Stimulated activated CD4-positive, alpha-beta T cell treated with anti-CD3 and anti-CD28 coated beads, Interleukin-15, amount 100 ng/mL, for 24 hours (primary cell): ENCODE measurements at places on chromosomes 1 and 21.
A peak's percentile ranks its signal among the peaks of the same experiment; 100 is the strongest.

DNA sequence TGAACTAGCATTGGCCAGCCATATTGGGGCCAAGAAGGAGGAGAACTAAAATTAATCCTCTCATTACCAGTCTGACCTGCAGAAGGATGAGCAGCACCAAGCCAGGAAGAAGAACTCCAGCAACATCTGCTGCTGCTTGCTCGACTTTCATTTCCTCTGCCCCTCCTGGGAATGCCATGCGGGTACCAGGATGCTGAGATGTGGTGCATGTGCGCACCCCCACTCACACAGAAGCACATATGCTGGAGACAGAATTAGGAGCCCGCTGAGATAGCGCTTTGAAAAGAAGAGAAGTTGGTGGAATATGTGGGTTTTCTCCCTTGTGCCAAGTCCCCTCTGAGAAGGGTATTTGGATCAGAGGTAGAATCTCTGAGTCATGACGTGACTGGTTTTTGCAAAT, 70.4 kb downstream of the PLXNA2 start:
- DNase-seq: no peak

DNA sequence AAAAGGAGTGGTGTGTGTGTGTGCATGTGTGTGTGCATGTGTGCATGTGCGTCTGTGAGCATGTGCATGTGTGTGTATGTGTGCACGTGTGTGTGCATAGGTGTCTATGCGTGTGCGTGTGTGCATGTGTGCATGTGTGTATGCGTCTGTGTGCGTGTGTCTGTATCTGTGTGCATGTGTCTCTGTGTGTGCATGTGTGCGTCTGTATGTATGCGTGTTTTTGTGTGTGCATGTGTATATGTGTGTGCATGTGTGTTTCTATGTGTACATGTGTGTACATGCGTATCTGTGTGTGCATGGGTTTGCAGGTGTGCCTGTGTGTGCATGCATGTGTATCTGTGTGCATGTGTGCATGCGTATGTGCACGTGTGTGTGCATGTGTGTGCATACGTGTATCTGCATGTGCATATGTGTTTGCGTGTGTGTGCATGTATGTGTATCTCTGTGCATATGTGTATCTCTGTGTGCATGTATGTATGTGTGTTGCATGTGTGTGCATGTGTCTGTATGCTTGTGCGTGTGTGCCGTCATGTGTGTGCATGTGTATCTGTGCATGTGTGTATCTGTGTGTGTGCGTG, 77.9 kb downstream of the TCP10L start:
- DNase-seq: no peak

GRCh38 chr1:53400761-53401674, 58.2 kb upstream of the DMRTB1 start:
- no peak for DNase-seq

GRCh38 chr1:34520111-34520510, 234.7 kb upstream of the GJB5 start:
- no peak for DNase-seq

DNA sequence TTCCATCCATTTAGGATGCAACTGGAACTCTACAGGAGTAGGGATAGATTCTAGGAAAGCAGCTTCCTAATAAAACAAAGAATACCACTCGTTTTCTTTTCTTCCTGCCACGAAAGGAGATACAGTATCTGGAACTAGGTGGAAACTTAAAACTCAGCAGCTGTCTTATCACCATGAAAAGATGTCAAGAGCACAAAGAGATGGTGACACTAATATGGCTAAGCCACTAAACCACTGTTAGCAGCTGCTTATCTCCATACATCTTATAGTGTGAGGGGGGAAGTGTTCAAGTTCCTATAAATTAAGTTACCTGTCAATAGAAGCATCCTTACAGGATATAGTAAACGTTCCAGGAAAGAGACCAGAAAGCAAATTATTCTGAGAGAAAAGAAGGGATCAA, 162.5 kb downstream of the TYW3 start:
- no peak for DNase-seq

GRCh38 chr1:204110894-204111633, 38.1 kb downstream of the SOX13 start:
- no peak for DNase-seq

DNA sequence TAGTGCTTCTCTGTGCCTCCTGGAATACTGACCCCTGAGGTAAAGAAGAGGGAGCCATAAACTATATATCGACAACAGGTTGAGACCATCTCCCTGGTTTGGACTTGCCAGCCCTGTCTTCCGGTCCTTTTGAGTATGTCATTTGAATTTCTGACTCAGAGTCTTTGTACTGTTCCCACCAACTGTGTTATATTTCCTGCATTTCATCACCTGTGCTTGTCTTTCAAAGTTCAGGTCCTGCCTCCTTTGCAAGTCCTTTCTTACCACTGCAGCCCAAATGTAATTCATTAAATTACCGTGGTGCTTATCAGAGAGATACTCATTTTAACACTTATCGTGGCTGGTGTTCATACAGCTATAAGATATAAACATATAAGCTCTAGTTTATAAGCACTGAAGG, 10.7 kb downstream of the AK5 start:
- DNase-seq: no peak

DNA sequence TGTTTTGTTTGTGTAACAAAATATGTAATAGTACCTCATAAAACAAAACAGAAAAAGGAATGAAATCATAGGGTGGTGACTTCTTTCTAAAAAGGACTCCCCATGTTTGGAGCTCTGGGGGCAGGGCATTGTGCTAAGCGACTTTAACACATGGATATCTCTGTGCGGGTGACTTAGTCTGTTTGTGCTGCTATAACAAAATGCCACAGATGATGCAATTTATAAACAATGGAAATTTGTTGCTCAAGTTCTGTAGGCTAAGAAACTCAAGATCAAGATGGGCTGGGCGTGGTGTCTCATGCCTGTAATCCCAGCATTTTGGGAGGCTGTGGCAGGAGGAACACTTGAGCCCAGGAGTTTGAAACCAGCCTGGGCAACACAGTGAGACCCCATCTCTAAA, 85.4 kb upstream of the SIM2 start:
- DNase-seq: no peak

DNA sequence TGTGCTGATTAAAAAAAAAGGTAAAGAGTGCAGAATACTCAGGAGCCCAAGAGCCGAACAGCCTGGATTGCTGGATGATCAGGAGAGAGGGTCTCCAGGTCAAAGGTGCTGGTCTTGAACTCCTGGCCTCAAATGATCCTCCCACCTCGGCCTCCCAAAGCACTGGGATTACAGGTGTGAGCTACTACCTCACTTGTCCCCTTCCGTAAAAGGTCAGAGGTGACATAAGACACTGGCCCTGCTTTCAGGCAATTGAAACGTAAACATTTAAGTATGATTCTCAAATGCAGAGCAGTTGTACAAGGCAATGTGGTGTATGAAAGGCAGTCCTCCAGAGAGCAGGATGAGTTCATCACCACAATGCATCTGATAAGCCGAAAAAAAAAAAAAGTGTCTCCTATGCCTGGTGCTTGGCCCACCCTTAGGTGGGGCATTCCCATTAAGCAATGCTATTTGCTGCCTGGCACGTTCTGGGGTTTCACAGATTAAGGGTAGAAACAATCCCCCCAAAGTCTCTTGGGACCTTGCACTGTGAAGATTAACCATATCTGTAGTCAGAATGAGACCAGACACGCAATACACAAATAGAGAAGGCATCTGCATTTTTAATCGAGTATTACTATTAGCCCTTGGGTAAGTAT, 47.7 kb downstream of the PARP1 start:
- DNase-seq: no peak

- no peak for DNase-seq
Measured at GRCh38 chr1:236401698-236402097, 7.6 kb downstream of the EDARADD start.

DNA sequence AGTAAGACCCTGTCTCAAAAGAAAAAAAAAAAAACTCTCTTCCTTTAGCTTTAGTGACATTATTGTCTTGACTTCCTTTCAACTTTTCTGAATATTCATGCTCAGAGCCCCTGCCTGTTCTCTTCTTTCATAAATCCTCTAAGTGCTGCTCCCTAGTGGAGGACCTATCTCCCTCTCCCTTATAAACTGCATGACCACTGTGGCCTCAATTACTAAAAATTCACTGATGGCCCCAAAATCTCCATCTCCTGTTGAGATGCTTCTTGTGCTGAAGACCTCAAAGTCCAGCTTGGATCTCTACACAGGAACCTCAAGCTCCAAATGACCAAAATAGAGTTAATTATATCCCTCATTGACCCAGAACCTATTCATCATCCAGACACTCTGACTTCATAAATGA, 7.8 kb downstream of the ITLN1 start:
- DNase-seq: no peak

DNA sequence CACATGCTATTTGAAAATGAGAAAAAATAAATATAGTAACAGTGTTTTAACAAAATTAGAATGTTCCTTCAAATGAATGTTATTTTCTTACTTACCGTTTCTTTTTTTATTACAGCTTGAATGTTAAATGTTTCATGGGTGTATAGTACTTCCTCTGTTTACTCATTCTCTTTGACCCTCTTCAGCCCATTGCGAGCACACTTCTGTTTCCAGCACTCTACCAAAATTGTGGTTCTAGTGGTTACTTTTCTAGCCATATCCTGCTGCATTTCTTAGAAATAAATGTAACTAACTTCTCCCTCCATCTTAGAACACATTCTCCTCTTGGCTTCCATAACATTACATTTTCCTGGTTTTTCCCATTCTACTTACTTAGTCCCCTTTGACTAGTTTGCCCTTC, 190.0 kb upstream of the C1orf105 start:
- no peak for DNase-seq

DNA sequence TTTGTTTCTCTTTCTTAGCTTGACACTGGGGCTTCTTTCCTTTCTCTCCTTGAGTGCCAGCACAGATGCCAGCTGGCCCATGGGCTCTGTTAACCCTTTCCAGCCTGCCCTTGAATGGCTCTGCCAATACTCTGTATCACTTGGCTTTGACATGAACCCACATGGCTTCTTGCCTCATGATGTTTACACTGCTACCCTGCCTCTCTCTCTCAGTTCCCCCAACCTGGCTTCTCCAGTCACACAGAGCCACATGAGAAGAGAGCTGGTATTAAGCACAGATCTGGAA, 262.4 kb downstream of the OMA1 start:
- DNase-seq: no peak

- DNase-seq: no peak
Measured at GRCh38 chr1:97304366-97304765, 582.8 kb downstream of the PTBP2 start.

DNA sequence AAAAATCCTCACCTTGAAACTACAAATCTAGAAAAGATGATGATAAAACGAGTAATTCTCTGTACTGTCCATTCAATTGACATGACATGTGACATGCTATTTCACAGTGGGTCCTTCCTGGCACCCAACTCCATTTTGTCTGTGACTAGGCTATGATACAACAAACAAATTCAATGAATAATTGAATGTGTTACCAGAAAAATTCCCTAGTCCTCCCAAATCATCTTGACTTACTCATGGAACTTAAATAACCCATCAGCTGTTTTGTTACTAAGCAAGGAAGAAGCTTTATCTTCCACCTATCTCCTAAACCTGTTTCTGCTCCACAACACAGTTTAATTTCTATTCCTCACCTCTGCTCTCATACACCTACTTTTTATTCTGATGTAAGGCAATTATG, 30.4 kb downstream of the B3GALNT2 start:
- DNase-seq: no peak

DNA sequence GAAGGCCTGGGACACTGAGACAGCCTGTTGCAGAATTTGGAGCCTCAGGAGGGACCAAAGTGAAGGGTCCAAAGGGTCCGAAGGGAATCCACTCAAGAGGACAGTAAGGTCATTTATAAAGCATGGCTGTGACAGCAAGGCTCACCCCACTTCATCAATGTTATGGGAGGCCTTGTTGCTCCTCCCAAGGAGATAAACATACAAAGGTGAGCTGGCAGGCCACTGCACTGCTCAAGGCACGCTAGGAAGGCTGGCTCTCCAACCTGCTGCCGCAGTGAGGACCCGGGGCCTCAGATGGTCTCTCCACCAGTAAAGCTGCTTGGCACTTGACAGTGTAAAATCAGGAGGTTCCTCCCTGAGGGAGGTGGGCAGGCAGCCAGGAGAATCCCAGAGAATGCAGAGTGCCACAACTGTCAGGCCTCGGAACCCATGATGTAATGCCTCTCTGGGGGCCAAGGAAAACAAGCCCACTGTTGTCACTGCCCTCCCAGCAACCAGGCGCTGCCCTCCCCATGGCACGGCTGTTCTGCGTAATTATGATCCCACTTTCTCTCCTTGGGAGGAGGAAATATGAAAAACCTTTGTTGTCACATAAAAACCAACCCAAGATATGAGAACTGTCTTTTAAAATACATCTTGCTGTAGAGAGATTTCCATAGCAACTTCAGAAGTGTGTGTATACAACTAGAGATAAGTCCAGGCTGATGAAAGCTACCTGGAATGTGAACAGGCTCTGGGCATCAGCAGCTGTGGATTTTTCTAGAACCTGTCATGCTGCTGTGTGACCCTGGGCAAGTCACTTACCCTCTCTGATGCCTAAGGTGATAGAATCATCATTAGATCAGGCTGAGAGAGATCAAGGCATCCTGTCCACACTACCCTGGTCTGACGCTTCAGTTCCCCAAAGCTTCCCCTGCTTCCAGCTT, 102.5 kb downstream of the KCNN3 start:
- no peak for DNase-seq

DNA sequence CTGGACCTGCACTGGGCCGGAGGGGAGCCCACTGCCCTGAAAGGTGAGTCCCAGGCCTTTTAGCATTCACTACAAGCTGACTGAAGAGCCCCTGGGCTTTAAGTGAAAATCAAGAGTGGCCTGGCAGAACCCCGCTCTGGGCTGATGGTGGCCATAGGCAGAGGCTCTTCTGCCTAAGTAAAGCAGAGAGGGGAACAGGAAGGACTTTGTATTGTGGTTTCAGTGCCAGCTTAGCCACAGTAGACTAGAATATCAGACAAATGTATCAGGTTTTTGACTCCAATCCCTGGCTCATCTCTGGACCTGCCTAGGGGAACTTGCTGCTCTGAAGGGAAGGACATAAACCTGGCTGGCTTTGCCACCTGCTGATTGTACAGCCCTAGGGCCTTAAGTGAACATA, 10.2 kb upstream of the HENMT1 start:
- DNase-seq: no peak

DNA sequence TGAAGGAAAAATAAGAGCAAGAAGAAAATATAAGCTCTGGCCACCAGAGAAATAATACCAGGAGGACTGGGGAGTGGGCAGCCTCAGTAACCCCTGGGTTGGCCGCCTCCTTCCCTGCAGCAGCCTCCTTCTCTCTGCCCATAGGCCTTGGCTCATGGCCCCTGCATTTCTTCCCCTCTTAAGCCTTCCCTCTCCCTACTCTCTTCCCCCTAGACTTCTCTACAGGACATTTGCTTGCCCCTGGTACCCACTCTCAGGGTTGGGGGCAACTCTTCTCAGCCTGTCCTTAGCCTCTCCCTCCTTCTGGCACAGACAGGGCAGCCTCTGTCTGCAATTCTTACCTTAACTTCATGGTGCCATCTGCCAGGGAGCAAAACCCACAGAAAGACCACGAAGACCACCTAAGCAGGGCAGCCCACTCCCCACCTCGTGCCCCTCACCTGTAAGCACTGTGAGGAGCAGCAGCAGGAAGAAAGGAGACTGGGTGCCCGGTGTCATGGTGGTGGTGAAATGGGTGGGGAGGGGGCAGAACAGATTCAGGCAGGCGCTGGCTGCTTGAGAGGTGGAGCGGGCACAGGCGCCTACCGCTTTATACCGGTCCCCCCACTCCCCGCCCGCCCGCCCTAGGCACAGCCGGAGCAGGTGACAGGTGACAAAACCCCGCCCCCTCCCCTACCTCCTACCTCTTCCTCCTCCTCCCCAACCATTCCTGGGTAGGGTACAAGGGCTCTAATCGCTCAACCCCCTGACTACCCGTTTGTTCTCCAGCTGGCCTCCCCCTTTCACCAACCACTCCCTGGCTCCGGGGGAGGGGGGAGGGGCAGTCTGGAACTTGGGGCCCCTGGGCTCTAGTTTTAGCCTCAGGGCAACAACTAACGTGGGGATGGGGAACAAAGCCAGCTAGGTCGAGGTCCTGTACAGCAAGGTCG, 15.1 kb downstream of the THBS3 start:
- peak; percentile 69 for DNase-seq
